ENCODE measurements at places on chromosomes 1 and 21.

DNA sequence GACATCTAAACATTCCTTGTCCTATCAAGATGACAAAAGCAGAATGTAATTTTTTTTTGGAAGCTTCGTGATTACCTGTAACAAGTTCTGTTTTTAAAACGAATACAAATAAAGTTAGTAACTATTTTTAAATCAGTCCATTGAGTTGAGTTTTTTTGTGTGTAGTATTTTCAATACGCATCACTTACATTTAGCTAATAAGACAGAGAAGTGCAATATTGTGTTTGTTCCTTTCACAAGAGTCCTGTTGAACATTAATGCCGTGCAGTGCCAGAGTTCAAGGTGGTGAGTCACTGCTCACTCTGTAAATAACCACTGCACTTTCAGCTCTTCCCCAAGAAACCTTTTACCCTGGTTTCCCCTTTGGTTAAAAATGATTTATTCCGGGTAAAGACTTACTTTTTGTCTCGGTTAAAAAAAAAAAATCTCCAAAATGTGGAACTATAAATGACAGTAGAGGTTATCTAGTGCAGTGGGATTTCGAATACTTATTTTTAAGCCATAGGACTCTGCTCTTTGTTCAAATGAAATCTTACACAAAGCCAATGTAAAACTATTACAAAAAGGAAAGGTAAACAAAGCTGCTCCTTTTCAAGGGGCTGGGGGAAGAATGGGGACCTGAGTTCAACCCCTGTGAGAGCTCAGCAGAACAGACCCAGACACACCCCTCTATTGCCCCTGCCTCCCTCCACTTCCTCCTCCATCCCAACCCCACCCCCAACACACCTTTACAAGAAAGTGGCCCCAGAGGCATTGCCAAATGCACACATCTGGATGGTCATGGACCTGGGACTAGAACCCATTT is 14.8 kb upstream of the NCMAP start:
- peak; percentile 66 for DNase-seq

DNA sequence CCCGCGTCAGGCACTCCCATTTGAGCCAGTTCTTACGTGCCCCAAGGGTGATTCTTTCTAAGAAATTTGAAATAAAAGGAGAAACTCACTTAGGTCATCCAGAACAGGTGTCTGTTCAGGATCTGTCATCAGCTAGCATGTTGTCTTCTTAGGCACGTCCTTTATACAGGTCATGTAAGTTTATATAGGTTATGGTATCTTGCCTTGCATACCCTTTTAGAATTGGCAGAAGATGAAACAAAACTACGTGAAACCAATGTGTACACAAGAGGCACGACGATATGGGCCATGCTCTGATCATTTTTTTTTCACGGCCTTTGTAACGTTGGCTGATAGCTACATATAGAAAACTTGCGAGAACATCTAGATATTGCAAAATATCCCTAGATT is 579 bp upstream of the GTF2B start:
- no peak for DNase-seq

- no peak for DNase-seq
Measured at GRCh38 chr1:51549016-51549619, 30.1 kb upstream of the EPS15 start.

DNA sequence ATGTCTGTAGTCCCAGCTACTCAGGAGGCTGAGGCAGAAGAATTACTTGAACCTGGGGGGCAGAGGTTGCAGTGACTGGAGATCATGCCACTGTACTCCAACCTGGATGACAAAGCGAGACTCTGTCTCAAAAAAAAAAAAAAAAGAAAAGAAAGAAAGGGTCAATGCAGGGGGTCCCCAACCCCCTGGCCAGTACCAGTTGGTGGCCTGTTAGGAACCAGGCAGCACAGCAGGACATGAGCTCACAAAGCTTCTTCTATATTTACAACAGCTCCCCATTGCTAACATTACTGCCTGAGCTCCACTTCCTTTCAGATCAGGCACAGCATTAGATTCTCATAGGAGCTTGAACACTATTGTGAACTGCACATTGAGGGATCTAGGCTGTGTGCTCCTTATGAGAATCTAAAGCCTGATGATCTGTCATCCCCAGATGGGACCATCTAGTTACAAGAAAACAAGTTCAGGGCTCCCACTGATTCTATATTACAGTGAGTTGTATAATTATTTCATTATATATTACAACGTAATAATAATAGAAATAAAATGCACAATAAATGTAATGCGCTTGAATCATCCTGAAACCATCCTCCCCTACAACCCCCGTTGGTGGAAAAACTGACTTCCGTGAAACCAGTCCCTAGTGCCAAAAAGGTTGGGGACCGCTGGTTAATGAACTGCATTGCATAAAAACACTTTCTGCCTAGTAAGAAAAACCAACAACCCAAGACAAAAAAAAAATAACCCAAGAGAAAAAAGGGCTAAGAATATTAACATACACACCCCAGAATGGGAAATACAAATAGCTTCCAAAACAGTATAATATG is 2.8 kb downstream of the ZBTB8OS start:
- peak; percentile 49 for DNase-seq

DNA sequence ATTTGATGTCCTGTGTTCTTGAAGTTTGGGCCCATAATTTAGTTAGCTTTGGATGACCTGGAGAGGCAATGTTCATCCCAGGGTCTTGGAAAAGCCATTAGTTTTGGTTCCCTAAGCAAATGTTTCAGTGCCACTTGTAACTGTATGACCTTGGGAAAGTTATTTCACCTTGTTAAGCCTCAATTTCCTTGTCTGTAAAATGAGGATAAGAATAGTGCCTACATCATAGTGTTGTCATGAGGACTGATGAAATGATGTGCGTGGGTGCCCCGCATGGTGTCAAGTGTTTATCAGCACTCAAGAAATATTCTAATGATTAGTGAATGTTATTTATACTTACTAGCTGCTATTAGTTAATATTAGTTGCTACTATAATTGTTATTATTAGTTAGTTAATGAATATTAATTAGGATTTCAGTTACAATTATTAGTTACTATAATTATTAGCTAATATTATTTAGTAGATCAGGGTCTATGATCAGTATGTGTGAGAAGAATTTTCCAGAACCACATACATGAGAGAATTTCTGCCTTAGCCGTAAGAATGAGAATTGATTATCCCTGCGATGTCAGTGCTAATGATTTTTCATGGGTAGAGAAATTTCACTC is 1.9 kb downstream of the SH3BGR start:
- no peak for DNase-seq

- DNase-seq = no peak
Measured at GRCh38 chr1:224524679-224525078, 90.1 kb upstream of the WDR26 start.

- no peak for DNase-seq
Measured at GRCh38 chr1:166903232-166903631, 27.2 kb upstream of the TADA1 start.

- no peak for DNase-seq
Measured at GRCh38 chr1:58005212-58005611, 541.3 kb downstream of the OMA1 start.

DNA sequence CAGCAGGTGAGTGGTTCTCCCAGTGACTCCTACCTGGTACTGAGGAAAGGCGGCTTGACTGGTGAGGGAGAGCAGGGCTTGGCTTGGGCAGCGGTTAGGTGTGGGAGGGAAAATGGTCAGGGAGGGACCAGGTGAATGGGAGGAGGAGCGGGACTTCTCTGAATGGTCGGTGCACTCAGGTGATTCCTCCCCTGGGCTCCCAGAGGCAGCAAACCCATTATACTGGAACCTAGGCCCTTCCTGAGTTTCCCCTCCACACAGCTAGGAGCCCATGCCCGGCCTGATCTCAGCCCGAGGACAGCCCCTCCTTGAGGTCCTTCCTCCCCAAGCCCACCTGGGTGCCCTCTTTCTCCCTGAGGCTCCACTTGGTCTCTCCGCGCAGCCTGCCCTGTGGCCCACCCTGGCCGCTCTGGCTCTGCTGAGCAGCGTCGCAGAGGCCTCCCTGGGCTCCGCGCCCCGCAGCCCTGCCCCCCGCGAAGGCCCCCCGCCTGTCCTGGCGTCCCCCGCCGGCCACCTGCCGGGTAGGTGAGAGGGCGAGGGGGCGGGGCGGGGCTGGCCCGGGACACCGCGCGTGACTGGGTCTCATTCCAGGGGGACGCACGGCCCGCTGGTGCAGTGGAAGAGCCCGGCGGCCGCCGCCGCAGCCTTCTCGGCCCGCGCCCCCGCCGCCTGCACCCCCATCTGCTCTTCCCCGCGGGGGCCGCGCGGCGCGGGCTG is 2.3 kb downstream of the ARTN start:
- no peak for DNase-seq

GRCh38 chr1:34705077-34705476 is 49.8 kb upstream of the GJB5 start:
- DNase-seq = no peak
